DMS79 treated with DMSO at 0.1 percent for 48 hours (cell line): ENCODE measurements at places on chromosomes 3 and 15.

DNA sequence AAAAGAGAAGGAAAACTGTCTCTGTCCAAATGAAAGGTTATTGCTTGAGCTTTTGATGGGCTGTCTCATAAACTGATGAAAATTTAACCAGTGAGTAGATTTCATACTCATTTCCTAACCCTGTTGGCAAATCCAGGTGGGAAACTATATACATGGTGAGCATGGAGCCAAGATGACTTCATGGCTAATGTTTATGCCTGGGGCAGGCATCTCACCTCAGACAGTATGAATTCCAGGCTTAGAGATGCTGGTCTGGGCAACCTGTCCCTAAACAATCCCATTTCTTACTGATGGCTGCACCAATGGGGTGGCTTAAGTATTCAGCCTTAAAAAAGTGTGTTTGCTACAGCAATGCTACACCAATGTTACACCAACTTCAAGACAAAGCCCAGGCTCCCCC lies 58.1 kb downstream of the SLTM start:
- no peak for DNase-seq

DNA sequence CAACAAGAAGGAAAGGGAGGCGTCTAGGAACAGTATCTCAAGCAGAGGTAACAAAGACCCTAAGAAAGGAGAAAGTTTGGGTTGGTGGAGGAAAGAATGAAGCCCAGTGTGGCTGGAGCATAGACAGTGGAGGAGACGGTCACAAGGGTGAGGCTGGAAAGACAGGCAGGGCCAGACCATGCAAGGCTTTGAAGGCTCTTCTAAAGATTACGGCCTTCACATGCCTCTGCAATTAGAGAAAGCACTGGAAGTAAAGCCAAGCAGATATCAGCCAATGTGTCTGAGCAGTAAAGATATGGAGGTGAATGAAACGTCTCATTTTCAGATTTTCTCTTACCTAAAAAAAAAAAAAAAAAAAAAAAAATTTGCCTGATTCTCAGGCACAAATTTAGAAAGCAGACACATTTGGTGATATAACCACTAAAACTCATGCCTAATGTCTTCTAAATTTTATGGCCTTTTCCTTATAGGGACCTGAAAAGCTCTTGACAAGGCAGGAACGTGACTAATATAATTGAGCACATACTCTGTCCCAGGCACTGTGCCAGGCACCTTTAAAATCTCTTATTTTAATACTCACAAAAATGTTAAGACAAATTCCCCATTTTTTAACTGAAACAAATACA lies 184.1 kb downstream of the MECOM start:
- DNase-seq = no peak

DNA sequence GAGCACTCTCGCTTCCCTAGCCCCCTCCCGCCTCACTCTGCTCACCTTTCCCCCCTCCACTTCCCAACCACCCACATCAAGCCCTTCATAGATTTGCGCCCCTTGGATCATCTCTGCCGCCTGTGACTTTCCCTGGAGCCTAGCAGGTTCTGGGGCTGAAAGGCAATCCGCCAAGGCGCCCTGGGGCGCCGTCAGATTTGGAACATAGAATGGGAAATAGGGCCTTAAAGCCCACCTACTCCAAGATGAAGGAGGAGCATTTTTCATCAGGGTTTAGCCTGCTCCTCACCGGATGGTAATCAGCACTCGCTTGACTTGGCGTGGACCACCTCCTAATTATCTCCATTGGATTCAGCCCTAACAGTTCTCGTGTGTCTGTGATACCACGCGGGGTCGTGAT lies 1.3 kb downstream of the CPNE4 start:
- DNase-seq = peak; percentile 52

DNA sequence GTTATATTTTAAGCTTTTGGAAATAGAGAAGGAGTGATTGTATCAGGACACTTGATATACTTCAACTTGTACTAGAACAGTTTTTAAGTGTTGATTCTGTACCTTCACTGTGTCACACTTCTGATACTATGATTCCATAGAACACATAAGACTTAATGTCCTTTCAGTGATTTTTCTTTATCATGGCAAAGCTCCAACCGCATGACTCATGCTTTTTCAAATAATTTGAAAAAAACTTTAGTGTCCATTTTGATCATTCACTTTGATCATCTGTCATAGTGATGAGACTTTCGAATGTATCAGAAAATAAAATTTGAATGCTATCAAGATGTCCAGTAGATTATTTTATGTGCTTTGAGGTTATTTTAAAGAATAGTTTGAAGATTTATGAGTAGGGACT lies 32.0 kb downstream of the AP4E1 start:
- DNase-seq = no peak

DNA sequence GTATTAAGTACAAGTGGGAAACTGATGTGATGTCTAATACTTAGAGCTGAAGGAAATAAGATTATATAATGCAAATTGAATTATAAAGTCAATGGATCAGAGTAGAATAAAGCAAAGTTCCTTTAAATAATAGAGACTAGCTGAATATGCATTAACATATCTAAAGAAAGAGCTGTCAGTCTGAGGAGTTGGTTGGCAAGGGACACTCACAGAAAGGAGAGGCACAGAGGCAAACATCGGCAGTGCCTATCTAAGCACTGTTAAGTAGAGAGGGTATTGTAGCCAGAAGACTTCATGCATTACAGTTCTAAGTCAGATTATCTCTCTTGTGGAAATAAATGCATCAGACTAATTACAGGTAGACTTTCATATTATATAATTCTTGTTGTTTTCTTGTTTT lies 16.6 kb downstream of the NRG4 start:
- DNase-seq = no peak

DNA sequence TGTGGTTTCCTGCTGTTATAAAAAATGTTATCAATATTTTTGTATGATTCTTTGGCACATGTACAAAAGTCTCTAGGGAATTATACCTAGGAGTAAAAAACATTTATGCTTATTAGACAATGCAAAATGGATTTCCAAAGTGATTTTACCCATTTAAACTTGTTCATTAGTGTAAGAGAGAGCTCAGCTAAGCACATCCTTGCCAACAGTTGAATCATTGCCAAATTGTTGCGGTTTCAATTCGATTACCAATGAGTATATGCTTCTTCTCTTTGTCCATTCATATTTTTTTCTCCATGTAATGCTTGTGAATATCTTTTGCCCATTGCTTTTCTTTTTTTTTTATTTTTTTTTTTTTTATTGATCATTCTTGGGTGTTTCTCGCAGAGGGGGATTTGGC lies 17.2 kb downstream of the CASR start:
- peak; percentile 96 for DNase-seq

DNA sequence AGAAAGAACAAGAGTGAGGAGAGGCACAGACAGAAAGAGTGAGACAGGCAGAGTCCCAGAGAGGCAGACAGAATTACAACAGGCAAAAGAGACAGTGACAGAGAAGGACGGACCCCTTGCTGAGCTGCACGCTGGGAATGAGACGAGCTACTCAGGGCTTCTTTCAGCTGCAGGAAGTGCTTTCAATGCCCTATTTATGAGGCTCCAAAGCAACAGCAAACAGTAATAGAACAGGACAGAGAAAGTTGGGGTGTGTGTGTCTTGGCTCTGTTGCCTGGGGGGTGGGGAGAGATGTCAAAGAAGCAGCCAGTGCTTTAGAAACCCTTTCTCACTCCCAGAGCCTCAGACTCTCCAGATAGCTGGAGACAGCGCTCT lies 502 bp upstream of the TIMP4 start:
- no peak for DNase-seq

- DNase-seq = no peak
Measured at GRCh38 chr3:161838021-161838420, 341.4 kb downstream of the OTOL1 start.

- DNase-seq = peak; percentile 10
Measured at GRCh38 chr3:127694467-127695215, 21.9 kb downstream of the ABTB1 start.

- no peak for DNase-seq
Measured at GRCh38 chr3:187987924-187988323, 166.0 kb upstream of the LPP start.

DNA sequence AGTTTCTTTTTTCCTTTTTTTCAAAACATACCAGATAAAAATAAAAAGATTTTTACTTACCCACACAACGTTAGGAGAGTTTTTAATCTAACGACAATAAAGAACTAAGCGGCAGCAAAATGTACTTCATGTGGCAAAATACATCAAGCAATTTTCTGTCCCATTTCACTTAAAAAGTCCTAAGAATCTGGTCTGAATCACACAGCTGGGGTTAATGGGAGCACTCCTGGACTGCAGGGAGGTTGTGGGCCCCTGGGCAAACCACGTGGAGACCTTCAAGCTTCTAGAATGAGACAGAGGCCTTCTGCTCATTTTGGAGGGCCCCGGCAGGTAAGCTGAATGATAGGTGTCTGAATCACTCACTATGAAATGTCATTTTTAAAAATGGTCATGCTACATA lies 193.8 kb downstream of the RORA start:
- DNase-seq = no peak
